ENCODE measurements at places on chromosomes 11 and 22. TPM values are rescaled to one million over a fixed set of nuclear protein-coding genes. Genes with fewer than 3 reads are reported as not detected.

- DNase-seq: no peak
Observed at GRCh38 chr11:73394416-73395296, 18.5 kb downstream of the RELT start.

DNA sequence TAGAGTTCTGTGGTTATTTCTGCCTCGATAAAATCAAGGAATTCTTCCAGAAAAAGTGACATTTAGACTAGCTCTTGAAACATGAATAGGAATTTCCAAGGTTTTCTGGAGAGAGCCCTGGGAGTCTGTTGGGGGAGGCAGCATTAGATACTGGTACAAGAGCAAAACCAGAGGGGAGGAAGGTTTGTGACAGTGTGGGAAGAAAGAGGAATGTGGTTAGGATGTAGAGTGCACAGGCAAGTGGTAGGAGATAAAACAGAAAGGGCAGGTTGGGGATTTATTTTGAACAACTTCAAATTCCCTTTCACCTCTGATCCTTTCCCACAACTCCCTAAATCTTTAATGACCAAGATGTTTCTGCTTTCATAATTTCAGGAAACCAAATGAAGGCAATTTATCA lies 588.4 kb downstream of the METTL15 start:
- DNase-seq: no peak

SCYL1 gene
- total RNA-seq: 56.3 TPM

DNA sequence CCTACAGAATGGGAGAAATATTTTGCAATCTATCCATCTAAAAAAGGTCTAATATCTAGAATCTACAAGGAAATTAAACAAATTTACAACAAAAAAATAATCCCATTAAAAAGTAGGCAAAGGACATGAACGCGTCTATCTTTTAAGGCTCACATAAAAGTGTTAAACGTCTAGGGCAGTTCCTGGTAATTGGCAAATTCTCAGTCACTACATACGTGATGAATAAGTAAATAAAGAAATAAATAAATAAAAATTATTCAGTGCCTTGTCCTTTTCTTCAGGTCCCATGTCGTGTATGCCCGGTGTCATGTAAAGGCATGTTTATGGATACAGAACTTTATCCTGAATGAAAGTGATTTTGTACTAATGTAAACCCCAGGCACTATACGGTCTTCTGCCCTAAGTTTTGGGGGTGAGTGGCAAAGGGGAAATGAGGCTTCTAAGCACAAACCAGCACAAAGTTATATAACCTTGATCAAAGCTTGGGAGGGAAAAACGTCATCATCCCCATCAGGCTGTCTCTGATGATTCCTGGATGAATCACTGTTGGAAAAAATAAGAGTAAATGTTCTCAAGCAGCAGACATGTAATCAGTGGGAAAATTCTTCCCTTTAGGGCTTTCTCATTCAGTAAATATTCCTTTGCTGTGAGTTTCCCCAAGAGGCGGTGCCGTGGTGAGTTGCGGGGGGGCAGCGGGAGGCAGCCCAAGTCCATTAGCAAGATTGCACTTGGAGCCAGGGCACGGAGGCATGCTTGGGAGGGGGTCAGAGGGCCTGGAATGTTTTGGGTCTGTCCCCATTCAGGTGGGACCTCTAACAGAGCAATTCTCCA lies 30.4 kb upstream of the MICAL2 start:
- DNase-seq: peak; percentile 91

DNA sequence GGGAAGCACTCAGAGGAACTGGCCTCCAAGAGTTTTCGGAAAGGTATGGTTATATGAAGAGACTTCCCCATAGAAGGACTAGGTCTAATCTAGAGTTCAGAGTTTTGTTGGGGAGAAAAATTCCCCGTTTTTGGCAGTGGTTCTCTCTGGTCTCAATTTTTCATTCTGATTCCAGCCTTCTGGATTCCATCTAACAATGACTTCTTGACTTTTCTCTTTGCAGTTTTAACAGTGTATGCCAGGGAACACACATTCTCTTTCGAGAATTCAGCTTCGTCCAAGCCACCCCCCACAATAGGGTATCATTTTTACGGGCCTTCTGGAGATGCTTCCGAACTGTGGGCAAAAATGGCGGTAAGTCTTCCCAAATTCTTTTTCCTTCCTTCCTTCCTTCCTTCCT lies 115.6 kb downstream of the CSTPP1 start:
- no peak for DNase-seq

GRCh38 chr11:65334696-65335295 lies 1.1 kb downstream of the DPF2 start:
- no peak for DNase-seq

MYBPC3 gene
- total RNA-seq: not detected

DNA sequence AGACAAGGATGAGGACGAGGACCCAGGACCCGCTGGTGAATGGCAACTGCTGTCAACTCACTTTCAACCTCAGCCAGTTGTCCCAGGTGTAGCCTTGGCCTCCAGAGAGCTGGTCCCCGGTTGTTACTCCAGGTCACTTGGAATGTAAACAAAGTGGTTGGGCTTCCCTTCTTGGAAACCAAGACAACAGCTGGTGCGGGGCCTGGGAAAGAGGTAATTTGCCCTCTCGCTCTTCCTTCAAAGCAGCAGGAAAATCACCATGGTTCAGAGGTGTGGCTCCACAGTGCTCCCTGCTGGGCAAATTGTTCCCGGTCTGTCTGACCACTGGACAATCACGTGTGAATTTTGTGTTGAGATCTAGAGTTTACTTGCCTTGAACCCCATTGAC lies 15.0 kb downstream of the SLC1A2 start:
- DNase-seq: peak; percentile 29
